ENCODE measurements at places on chromosomes 1 and 21. TPM values are rescaled to one million over a fixed set of nuclear protein-coding genes. Genes with fewer than 3 reads are reported as not detected.

ZYG11B gene
- polyA plus RNA-seq, result 6.1 TPM

DNA sequence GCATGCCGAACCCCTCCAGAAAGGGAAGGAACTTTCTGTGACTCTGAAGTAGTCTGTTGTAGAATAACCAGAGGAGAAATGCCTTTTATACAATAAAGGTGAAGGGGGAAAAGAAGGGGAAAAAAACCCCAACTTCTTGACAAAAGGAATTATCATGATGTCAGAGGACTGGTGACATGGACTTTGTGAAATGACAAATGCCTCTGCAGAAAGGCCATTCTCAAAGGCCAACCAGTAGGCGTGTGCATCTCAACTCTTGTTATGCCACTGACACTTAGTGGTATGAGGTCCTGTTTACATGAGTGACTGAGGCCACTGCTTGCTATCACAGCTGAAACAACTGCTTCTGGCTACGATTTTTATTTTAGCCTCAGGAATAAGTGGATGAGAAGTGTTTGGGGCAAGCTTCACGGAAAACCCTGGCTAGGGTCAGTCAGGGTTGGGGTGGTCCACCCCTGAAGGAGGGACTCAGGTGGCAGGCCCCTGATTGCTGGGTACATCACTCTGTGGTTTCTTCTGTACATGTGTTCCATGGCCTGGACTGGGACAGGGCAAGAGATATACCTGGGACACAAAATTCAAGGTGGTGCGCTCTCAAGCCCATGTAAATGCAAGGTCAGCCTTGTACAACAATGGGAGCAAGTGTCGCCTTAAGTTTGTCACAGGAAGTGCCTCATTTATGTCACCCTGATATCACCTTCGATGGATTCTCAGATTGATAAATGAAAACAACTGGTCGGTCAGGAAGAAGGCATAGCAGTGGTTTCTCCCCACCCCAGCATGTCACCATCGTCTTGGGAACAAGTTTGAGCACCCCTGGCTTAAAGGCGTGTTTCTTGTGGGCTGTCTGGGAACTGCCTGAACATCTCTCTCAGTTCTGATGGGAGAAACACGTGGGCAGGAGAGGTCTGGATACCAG, 12.4 kb downstream of the RUNX1 start:
- no peak overlapping the region for H3K27ac ChIP-seq
- peaks cover 19% of the 10 kb centered on the region for H3K4me1 ChIP-seq
- H3K27me3 ChIP-seq, result peaks cover 4% of the 10 kb centered on the region
- DNase-seq, result no peak
- H3K36me3 ChIP-seq, result no peaks in the 10 kb centered on the region
- H3K4me3 ChIP-seq, result no peak overlapping the region

DNA sequence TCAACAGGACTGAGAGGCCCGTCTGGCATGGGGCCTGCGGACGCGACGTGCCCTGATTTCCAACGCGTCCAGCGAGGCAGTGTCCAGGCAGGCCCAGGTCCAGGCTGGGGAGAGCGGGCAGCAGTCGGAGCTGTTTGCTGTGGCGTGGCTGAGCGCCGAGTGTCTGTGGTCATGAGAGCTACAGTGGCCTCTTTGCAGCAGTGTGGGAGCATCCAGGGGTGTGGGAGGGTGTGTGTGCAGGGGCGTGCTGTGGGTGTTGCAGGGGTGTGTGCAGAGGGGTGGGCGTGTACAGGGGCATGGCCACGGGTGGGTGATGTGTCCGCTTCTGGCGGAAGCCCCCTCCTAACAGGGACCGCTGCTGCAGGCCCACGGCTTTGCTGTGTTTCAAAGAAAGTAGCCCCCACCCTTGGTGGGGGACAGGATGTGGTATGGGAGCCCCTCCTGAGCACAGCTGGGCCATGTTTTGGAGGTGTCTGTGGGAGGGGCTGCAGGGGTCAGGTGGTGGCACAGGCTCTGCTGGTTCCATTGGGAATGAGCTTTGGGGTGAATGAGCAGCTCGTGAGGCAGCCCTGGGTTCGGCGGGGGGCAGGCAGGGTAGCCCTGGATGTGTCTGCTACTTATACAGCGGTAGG, 17.7 kb downstream of the PLCH2 start:
- no peaks in the 10 kb centered on the region for H3K36me3 ChIP-seq
- no peak overlapping the region for H3K4me3 ChIP-seq
- no peaks in the 10 kb centered on the region for H3K27me3 ChIP-seq
- H3K27ac ChIP-seq, result no peak overlapping the region

SPATA21 gene
- polyA plus RNA-seq, result 0.60 TPM

GPN2 gene
- 51.1 TPM for polyA plus RNA-seq

DNA sequence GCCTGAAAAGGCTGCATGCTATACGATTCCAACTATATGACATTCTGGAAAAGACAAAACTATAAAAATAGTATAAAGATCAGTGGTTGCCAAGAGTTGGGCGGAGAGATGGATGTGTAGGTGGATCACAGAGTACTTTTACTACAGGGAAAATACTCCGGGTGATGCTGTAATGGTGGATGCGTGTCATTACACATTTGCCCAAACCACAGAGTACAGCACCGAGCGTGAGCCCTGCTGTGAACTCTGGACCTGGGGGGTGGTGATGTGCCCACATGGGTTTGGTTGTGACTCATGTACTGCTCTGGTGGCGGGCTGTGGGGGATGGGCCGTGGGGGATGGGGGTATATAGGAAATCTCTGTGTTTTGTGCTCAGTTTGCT, 162.7 kb upstream of the COL6A1 start:
- H3K27me3 ChIP-seq, result no peaks in the 10 kb centered on the region
- H3K27ac ChIP-seq, result no peak overlapping the region
- peaks cover 4% of the 10 kb centered on the region for H3K4me1 ChIP-seq
- no peaks in the 10 kb centered on the region for H3K36me3 ChIP-seq
- peak; percentile 21 for DNase-seq
- H3K4me3 ChIP-seq, result no peak overlapping the region

DNA sequence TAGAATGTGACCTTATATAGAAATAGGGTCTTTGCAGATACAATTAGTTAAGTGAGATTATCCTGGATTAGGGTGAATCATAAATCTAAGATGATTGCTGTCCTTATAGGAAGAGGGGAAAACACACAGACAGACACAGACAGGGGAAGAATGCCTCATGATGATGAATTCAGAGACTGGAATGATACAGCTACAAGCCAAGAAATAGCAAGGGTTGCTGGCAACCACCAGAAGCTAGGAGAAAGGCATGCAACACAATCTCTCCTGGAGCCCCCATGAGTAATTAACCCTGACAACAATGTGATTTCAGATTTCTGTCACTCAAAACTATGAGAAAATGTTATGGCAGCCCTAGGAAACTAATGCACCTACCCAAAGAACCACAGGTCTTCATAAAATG, 19.1 kb upstream of the PPIH start:
- no peaks in the 10 kb centered on the region for H3K36me3 ChIP-seq
- H3K4me1 ChIP-seq, result no peaks in the 10 kb centered on the region
- DNase-seq, result no peak
- H3K27ac ChIP-seq, result no peak overlapping the region
- no peak overlapping the region for H3K4me3 ChIP-seq

DNA sequence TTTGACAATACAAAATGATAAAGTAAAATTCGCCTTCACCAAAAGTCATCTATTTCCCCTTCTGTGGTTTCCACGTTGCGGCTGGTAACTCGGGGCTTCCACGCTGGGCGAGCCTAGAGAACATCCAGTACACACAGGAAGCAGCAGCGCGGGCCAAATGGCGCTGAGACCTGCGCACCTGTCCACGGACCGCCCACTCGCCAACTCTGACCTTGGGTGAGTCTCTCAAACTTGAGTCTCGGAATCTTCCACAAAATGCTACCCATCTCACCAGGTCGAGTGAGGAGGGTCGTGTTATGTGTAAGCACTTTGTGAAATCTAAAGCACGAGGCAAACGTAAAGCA, 820 bp upstream of the TTF2 start:
- H3K4me3 ChIP-seq, result peak overlapping the region; percentile 70
- no peaks in the 10 kb centered on the region for H3K27me3 ChIP-seq
- H3K27ac ChIP-seq, result peak overlapping the region; percentile 90
- peak; percentile 52 for DNase-seq
- H3K36me3 ChIP-seq, result no peaks in the 10 kb centered on the region

DCST1 gene
- polyA plus RNA-seq, result not detected

GJA8 gene
- polyA plus RNA-seq, result not detected

DNA sequence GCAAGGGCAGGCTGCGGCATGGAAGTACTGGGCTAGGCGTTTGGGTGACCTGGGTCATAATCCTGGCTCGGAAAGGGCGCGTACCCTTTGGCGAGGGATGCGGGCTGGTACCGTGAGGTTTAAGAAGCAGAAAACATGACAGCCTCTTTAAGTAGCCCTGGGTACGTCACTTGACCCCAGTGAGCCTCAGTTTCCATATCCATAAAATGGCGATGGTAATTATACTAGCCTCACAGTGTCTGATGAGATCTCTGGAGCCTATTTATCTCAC, 700 bp downstream of the PIGV start:
- H3K27ac ChIP-seq, result peak overlapping the region; percentile 99
- H3K4me1 ChIP-seq, result peaks cover 43% of the 10 kb centered on the region
- no peak for DNase-seq
- no peaks in the 10 kb centered on the region for H3K27me3 ChIP-seq
- no peaks in the 10 kb centered on the region for H3K36me3 ChIP-seq

BTBD8 gene
- 0.32 TPM for polyA plus RNA-seq

DNA sequence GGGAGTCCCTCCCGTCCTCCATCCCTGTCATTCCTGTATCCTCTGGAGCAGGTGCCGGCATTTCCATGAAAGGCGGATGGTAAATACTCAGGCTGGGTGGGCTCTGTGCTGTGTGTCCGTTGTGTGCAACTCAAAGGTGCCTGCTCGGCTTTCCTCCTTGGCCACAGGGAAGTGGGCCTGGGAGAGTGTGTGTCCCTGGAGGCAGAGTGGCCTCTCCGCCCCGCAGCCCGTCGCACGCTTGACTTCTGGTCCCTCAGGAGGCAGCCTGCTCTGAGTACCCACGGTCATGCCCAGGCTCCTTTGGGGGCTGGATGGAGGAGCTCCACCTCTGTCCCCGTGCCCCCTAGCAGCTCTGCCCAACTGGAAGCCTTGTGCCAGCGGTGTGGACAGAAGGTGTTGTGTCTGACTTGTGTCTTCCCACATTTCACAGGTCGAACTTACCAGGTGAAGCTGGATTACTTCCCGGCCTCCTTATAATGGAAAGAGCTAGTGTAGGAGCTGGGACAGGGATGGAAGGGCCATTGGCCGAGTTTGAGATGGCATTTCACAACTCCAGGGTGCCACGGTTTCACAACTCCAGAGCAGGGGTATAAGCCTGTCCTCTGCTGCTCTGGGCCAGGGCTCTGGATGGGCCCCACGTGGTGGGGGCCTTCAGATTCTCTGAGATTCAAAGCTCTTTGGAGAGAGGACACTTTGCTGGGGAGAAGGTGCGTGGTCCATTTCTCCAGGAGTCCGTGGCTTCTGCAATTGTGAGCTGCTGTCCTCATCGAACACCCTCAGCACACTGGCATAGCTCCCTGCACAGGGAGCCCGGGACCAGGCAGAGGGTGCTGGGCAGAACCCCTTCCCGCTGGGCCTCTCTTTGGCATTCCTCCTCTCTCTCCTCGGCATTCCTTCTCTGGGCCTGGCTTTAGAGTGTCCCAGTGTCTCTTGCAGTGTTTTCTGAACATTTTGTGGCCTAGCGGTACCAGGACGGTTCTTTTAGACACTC, 152.7 kb upstream of the COL6A1 start:
- H3K27me3 ChIP-seq, result no peaks in the 10 kb centered on the region
- H3K4me3 ChIP-seq, result no peak overlapping the region
- peaks cover 5% of the 10 kb centered on the region for H3K4me1 ChIP-seq
- no peak overlapping the region for H3K27ac ChIP-seq
- H3K36me3 ChIP-seq, result no peaks in the 10 kb centered on the region

DNA sequence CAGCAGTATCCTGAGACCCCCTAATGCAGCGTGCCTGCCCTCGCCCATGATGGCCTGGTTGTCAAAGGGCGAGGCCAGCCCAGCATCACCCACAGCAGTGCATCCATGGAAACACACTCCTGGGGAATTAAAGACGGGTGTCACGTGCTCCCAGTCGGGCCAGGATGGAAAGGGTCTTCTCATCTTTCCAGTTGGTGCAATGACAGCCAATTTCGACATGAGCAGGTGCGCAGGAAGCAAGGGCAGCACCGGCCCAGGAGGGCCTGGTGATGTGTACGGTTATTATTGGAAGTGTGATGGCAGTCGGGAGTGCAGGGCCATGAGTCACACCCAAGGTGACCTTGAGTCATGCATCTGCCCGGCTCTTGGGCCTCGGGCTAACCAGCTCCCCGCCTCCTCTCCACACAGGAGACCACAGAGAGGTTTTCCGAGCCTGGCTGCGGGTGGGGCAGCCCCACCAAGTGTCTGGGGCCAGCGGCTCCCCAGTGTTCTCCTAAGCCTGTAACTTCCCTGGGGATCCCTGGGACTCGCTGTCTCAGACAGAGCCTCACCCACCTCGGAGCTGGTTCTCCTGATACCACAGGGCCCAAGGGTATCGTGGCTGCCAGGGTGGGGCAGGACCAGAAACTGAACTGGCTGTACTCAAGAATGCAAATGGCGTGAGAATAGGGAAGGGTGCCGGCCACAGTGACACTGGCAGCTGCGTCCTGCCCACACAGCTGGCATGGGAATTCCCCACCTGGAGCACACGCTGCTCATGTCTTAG, 119.8 kb downstream of the SIK1 start:
- no peaks in the 10 kb centered on the region for H3K27me3 ChIP-seq
- H3K36me3 ChIP-seq, result no peaks in the 10 kb centered on the region
- no peak overlapping the region for H3K27ac ChIP-seq
- peak; percentile 39 for DNase-seq
- H3K4me1 ChIP-seq, result peaks cover 15% of the 10 kb centered on the region
- no peak overlapping the region for H3K4me3 ChIP-seq

GRCh38 chr1:205584732-205585131, 47.1 kb downstream of the ELK4 start:
- H3K27ac ChIP-seq, result no peak overlapping the region
- H3K4me1 ChIP-seq, result peaks cover 10% of the 10 kb centered on the region
- H3K36me3 ChIP-seq, result no peaks in the 10 kb centered on the region
- no peak for DNase-seq

DPH5 gene
- 59.5 TPM for polyA plus RNA-seq

GRCh38 chr1:11138029-11138428, 38.4 kb upstream of the EXOSC10 start:
- H3K4me3 ChIP-seq, result no peak overlapping the region
- H3K36me3 ChIP-seq, result peaks cover 6% of the 10 kb centered on the region

GRCh38 chr1:214438530-214438929, 112.9 kb downstream of the PTPN14 start:
- no peak overlapping the region for H3K4me3 ChIP-seq
- no peak overlapping the region for H3K27ac ChIP-seq
- H3K36me3 ChIP-seq, result no peaks in the 10 kb centered on the region
- H3K27me3 ChIP-seq, result no peaks in the 10 kb centered on the region
- no peak for DNase-seq

DNA sequence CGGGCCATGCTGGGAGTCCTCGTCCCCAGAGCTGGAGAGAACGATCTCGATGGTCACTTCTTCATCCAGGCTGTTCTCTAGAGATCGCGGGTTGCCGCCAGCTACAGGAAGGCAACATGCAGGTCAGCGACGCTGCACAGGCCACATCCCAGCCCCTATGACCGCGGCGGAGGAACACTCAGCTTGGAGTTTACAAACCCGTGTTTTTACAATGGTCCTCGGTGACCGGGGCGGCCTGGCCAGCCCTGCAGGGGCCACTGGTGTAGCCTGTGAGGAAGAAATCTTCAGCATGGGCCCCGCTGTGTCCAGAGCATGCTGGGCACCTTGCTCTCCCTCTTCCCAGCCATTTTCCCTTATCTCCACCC, 30.5 kb downstream of the ZNF496 start:
- no peaks in the 10 kb centered on the region for H3K27me3 ChIP-seq
- DNase-seq, result no peak
- peaks cover 2% of the 10 kb centered on the region for H3K36me3 ChIP-seq
- H3K27ac ChIP-seq, result no peak overlapping the region
- no peaks in the 10 kb centered on the region for H3K4me1 ChIP-seq

FHAD1 gene
- polyA plus RNA-seq, result not detected

GRCh38 chr1:224884361-224884801, 45.1 kb upstream of the DNAH14 start:
- no peaks in the 10 kb centered on the region for H3K36me3 ChIP-seq
- DNase-seq, result no peak
- no peak overlapping the region for H3K27ac ChIP-seq
- H3K4me1 ChIP-seq, result no peaks in the 10 kb centered on the region
